ENCODE measurements at places on chromosomes 6 and 20.

DNA sequence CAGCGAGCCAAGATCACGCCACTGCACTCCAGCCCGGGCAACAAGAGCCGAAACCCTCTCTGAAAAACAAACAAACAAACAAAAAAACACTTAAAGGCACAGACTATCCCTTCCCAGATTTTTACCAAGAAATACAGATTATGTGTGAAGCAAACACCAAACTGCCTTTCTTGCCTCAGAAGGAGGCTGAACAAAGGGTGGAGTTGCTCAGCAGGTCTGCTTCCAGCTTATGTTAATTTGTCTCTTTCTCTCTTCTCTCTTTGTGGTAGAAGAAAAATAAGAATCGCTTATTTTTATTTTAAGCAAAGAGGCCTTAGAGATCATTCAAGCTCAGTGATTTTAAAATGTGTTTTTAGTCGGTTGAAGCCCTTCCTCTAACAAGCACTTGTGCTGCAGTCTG is 14.2 kb downstream of the TUBB2A start:
- DNase-seq, result no peak

GRCh38 chr6:118770835-118771234 is 119.4 kb upstream of the CEP85L start:
- no peak for DNase-seq

DNA sequence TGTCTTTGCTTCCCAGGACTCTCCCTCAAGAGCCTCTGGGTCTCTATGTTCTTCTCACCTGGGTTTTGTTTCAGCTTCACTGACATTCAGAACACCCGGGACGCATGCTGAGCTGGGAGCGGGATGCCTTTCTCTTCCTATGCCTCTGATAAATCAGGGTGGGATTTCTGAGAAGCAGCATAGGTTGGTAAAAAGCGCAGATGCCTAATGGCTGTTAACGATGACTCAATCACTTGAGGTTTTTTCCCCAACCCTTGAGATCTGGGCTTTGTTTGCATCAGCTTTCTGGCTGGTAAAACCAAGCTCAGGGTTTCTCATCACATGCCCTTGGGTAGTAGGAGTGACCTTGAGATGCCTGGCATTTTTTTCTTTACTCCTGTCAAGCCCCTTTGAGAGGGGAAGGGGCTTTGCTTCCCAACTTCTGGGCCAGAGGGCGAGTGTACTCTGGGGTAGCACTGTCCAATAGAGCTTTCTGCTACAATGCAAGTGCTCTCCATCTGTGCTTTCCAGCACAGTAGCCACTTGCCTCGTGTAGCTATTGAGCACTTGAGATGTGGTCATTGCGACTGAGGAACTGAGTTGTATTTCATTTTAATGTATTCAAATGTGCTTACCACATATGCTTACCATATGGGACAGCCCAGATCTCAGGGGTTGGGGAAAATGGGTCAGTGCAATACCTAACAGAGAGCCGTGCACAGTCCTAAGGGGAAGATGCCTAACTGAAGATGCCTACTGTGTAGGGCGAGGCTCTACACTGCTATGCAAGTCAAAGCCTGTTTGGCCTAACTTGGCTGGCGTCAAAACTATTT is 69.1 kb downstream of the PPP1R14C start:
- no peak for DNase-seq

GRCh38 chr6:133671376-133671775 is 217.5 kb upstream of the TCF21 start:
- no peak for DNase-seq

- DNase-seq, result no peak
Measured at GRCh38 chr20:1773816-1774215, 116.2 kb upstream of the SIRPG start.

DNA sequence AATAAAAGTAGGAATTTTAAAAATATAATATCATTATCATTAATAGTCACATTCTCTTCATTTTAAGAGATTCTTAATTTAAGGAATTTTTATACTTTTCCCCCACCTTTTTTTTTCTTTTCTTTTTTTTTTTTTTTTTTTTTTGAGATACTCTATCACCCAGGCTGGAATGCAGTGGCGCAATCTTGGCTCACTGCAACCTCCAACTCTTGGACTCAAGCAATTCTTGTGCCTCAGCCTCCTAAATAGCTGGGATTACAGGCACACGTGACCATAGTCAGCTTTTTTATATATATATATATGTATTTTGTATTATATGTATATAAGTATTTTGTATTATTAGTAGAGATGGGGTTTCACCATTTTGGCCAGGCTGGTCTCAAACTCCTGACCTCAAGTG is 457.7 kb downstream of the CDKAL1 start:
- DNase-seq, result no peak

DNA sequence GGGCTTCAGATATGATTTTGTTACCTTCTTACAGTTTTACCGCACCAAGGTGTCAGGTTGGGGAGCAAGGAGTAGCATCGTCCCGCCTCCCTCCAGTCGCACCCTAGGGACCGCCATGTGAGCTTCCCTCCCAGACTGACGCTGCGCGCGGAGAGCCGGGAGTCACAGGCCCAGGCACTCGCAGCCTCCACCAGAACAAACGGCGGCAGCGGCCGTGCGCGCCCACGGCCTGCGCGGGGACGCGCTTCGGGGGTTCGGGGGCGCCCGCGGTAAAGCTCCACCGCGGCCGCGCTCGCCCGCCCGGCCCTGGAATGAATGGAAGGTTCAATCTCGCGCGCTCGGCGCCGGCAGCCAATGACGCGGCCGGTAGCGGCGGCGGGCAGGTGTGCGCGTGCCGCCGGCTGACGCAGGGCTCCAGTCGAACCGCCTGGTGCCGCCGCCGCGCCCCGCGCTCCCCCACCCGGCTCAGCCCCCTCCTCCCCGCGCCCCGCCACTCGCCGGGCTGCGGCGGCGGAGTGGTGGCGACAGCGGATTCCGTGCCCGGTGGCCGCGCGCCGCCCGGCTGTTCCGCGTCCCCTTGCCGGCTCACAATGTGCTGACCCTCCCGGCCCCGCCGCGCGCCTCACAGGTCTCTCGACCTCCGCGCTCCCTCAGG is 16.5 kb upstream of the LIN28B start:
- no peak for DNase-seq

DNA sequence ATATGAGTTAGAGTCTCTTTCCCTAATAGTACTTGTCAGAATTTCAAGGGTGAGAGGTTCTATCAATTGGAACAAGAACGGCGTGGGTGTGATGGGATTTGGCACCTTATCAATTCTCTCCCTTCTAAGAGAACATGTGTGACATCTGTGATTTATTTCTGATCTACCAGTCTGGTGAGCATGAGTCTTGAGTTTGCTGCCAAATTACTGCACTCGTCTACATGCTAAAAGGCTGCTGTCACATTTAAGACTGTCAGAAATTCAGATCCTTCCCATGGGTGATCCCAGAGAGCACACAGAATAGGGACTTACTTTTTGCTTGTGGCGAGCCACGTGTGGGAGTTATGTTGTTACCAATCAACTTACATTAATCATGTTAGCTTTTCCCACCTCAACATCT is 370.2 kb upstream of the SASH1 start:
- no peak for DNase-seq

GRCh38 chr6:141874930-141875602 is 257.7 kb upstream of the GJE1 start:
- no peak for DNase-seq

- DNase-seq, result no peak
Measured at GRCh38 chr20:9627219-9627618, 112.8 kb downstream of the LAMP5 start.

DNA sequence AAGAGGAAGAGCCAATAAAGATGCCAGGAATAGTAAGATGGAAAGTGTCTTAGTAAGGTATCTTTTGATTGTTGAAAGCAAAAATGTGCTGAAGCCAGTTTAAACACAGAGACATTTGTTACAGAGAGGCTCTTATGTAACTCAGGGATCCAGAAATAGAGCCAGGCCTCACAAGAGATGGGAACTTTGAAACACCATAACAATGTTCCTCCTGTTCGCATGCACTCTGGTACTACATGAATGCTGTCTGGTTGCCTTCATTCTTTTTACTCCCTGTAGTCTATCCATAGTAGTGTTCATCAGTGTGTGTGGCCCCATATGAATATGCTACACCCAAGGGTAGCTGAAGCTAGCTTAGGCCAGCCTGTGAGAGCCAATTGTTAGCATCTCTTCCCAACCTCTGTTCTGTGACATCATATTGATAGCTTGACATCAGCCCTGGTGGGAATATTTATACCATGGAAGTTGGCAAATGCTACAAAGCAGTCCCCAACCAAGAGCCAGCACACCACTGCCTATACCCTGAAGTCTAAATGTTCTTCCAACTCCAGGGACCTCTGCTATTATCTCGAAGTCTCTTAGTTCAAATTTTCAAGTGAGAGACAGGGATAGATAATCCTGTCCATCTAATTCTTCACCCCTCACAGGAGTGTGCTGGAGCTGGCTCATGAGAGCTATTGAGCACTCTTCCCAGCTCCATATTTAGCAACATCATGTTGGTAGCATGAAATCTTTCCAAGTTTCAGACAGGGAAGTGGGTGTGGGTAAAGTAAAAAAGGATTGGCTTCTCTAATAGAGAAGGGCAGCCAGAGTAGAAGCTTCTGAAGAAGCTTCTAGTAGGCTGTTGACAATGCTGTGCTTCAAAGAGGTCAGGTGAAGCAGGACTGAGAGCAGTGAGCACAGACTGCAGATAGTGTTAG is 7.0 kb downstream of the NDUFAF5 start:
- DNase-seq, result no peak

GRCh38 chr20:3927486-3928291 is 38.5 kb downstream of the PANK2 start:
- no peak for DNase-seq

GRCh38 chr6:23561732-23562131 is 564.3 kb upstream of the NRSN1 start:
- no peak for DNase-seq

GRCh38 chr6:137870744-137871247 is 3.7 kb downstream of the TNFAIP3 start:
- no peak for DNase-seq

DNA sequence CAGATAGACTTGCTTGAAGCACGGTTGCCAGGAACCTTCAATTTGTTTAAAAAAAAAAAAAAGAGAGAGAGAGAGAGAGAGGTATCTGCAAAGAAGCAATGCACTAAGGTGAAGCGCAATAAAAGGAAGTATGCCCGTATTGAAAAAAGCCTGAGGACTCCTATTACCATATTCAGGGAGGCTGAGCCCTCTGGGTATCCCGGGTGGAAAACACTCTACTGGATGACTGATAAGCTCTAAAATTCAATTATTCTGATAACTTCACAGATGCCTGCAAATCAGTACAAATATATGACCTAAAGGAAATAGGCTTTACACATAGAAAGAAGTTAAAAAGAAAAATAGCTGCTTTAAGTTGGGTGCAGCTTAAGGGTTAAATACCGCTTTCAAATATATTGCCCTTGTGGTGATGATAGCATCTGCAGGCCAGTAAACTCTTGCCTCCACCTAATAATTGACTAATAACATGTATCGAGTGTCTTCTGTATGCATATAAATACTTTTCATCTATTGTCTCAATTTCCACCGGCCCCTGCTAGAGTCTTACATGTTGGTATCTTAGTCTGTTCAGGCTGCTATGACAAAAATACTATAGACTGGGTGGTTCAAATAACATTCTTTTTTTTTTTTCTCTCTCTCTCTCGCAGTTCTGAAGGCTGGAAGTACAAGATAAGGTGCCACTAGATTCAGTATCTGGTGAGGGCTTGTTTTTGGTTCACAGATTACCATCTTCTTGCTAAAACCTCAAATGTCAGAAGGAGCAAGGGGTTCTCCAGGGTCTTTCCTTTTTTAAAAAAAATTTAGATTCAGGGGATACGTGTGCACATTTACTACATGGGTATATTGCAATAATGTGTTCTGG is 187.4 kb upstream of the JARID2 start:
- no peak for DNase-seq

GRCh38 chr6:64538722-64539121 is 903.1 kb downstream of the PHF3 start:
- no peak for DNase-seq

GRCh38 chr6:33418690-33419291 is 884 bp upstream of the CUTA start:
- DNase-seq, result no peak

GRCh38 chr20:14712302-14712739 is 374.9 kb upstream of the FLRT3 start:
- DNase-seq, result no peak

- peak; percentile 52 for DNase-seq
Measured at GRCh38 chr20:34983995-34984735, 28.5 kb downstream of the MYH7B start.

DNA sequence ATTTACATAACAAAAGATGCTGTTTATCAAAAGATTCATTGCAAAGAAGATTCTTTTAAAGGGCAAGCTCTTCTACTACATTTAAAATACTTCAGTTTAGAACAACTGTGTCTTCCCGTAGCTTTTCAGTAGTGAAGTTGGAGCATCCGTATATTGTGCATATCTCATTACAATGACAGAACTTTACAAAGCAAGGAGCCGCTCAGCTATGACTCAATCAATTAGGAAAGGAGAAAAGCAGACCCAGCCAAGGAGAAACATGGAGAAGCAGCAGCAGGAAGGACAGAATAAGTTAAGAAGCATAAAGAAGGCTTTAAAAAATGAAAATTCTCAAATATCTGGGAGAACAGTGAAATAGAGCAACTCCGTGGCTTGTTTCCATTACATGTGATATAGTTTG is 132.6 kb upstream of the SMLR1 start:
- no peak for DNase-seq

DNA sequence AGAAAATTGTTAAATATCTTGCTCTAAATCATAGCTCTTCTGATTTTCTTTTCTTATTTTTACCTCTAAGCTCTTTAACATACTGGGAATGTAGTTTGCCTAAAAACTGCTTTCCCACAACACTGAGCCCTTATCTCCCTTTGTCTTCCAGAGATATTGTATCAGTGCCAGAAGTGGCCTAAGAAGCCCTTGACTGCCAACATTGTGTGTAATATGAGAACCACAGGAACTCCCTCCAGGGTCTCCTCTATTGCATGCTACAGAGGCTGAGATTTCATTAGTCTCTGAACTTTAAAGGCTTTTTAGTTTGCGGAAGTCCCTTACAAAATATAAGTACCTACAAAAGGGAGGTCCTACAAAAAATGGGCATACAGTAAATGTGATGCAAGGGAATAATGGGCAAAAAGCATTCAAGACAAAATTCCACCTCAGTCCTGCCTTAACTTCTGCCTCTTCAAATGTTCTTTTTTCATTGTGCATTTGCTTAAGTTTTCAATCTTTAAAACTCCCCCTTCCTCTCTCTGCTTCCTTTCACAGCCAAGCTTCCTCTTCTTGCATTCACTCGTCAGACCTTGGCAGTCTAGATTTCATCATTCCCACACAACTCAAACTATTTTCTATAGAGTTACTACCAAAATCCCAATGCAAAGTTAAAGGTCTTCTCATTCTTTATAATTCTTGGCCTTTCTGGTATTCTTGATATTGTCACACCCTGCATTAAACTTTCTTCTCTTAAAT is 76.5 kb downstream of the ADGRG6 start:
- no peak for DNase-seq

- DNase-seq, result peak; percentile 68
Measured at GRCh38 chr20:32536851-32537656, 48.1 kb downstream of the NOL4L start.
